ENCODE measurements at places on chromosomes 12 and 14. TPM values are rescaled to one million over a fixed set of nuclear protein-coding genes. Genes with fewer than 3 reads are reported as not detected.

GRCh38 chr14:105709281-105710118 lies 183.1 kb downstream of the TMEM121 start:
- DNase-seq: no peak

- no peak for DNase-seq
Observed at GRCh38 chr12:65827827-65828231, 3.5 kb downstream of the HMGA2 start.

DNA sequence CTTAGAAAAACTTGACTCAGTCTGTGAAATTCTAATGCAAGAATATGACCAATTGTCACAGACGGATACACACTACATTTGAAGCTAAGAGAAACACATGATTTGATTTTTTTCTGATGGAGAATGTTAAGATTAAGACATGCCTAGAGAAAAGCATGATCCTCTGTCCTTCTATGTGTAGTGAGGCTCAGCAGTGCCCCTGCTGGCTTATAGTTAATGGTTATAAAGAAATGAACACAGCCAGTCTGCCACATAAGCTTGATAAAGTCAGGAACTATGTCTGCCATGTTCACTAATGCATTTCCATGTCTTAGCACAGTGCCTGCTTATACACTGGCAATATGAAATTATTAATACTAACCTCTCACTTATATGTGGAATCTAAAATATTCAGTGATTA lies 168.1 kb upstream of the DAAM1 start:
- no peak for DNase-seq

DNA sequence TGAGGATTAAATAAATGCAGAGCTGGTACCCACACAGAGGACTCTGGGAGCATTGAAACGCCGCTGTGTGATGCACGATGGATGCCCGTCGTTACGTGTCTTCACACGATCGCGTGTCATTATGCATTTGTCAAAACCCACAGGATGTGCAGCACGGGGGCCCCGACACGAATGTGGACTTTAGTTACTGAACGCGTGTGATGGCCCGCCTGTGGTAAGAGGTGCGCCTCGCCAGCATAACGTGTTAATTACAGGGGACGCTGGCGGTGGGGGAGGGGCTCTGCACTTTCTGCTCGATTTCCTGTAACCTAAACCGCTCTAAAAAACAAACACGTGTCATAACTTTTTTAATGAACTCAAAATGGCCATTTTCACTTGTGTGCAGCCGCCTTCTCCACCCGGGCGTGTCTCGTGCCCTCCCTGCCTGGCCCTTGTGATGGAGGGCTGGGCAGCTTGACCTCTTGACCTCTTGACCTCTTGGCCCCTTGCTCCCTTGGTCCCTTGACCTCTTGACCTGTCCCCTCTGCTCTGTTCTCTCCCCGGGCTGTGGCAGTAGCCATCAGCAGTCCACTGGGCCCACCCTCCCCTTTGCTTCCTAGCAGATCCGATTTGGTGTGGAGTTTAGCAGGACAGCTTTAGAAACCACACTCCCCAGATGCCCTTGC lies 33.7 kb upstream of the GALNT9 start:
- DNase-seq: no peak

GRCh38 chr14:101239065-101239464 lies 322.2 kb upstream of the DIO3 start:
- no peak for DNase-seq

- no peak for DNase-seq
Observed at GRCh38 chr12:17215759-17216570, 610.0 kb upstream of the LMO3 start.

GRCh38 chr12:94994312-94994711 lies 9.2 kb downstream of the NDUFA12 start:
- DNase-seq: no peak

DNA sequence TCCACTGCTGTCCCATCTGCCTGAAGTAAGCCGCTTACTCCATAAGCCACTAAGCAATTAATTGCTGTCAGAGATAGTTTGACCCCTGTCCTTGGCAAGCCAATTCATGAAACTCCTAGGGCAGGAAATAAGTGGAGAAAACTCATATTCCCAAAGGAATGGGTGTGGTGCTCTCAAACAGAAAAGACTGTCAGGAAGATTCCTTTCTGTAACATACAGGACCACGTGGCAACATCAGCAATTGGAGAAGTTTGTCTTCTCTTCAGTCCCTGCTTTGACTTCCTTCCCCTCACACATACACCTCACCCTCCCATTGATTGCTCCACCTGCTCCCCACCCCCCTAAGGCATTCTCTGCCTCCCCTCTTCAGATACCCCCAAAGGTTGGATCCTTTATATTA lies 36.2 kb upstream of the MDM1 start:
- DNase-seq: no peak

The CIPC gene
- total RNA-seq: 40.9 TPM

The ESPL1 gene
- 5.1 TPM for total RNA-seq

The CMKLR1 gene
- 1.6 TPM for total RNA-seq

The LRIG3 gene
- 48.6 TPM for total RNA-seq

All from cerebellum (tissue), 4 donors.